ENCODE measurements at places on chromosomes 11 and 22. TPM values are rescaled to one million over a fixed set of nuclear protein-coding genes. Genes with fewer than 3 reads are reported as not detected.

- no peak for ATAC-seq
Measured at GRCh38 chr22:25840891-25841290, 98.9 kb downstream of the MYO18B start.

The BIRC3 gene
- total RNA-seq: 12.1 TPM

DNA sequence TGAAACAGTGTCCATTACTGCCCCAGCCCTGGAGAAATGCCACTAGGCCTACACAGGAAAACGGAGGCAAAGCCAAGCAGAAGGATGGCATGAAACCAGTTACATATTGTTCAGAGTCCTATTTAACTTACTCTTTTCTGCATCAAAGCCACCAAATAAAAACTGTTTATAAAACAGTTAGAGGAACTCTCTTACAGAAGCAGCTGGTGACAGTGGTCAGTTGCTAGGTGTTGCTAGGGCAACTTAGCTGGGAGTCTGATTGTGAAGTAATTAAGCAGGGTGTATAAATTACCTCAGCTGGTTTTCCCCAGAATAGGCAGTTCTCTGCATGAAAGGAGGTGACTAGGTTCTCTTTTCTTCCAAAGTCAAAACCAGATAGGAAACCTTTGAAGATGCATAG, 115.6 kb upstream of the ZBED5 start:
- ATAC-seq: no peak

GRCh38 chr11:122833846-122834464, 4.3 kb upstream of the CRTAM start:
- no peak for ATAC-seq

The GGT5 gene
- 32.8 TPM for total RNA-seq

DNA sequence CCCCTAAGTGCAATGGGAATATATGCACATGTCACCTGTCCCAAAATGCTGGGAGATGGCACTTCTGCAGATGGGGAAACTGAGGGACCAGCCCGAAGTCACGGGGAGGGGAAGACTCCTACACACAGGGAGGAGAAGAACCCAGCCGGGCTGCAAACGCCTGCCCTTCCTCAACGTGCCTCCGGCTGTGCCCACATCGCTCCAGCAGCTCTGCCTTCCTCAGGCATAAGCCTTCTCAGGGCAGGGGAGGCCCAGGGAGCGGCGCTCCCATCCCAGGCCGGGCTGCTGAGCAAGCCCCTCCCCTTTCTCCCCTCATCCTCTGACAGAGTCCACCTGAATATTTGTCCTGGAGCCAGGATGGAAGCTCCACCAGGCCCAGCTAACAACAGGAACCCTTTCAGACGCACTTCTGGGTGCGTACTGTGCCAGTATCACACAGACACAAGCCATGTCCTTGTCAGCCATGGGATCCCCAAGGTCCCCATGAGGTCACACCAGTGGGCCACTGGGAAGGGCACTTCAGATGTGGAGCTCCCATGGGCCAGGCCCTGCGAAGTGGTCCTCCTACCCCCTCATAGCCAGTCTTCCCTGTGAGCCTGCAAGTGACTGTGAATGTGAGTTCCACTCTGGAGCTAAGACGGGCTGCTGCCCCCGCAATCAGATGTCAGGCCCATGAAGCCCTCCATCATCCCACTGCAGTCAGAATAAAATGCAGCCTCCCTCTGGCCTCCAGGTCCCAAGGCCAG, 2.5 kb upstream of the CD81 start:
- ATAC-seq: no peak

The STIM1 gene
- total RNA-seq: 42.4 TPM

DNA sequence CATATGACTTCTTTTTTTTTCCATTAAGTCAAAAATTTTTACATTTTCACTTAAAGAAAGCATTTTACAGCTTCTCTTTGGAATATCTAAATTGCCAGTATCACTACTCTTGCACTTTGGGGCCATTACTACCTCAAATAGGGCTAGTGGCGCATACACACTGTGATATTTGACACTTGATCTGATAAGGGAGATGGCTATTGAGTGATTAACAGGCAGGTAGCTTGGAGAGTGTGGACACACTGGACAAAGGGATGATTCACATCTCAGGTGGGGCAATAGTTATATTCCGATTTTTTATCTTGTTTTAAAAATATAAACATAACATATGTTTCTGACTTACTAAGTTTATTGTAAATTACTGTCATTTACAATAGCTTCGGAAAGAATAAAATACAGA, 2219.9 kb downstream of the LRRC4C start:
- no peak for ATAC-seq

The BAIAP2L2 gene
- not detected for total RNA-seq

- ATAC-seq: no peak
Measured at GRCh38 chr11:36352922-36353321, 56.8 kb downstream of the PRR5L start.
